ENCODE measurements at places on chromosomes 7 and 10.

DNA sequence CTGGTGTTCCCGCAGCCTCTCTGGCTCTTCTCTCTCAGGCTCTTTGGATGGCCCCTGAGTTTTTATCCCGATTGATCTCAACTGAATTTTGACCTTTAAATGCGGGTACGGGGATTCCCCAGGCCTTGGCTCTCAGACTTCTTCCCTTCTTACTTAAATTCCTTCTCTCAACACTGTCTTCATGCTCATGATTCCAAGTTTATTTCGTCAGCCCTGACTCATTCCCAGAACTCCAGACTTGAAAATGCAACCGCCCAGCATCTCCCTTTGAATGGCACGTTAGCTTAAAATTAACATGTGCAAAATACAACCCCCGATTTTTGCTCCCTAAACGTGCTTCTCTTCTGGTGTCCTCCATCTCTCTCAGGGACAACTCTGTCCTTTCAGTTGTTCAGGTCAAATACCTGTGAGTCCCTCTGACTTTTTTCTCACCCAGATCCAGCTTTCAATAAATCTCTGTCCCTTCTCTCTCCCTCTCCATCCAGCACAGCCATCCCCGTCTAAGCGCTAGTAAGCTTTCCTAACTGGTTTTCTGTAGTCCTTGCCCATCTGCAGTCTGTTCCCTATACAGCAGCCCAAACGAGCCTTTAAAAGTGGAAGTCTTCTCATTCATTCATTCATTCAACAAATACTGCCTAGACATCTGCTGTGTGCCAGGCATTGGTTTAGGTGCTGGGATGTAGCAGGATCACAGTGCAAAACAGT is 7.1 kb downstream of the HECW1 start:
- no peak for DNase-seq

GRCh38 chr10:131560166-131560565 is 248.6 kb upstream of the TCERG1L start:
- no peak for DNase-seq

DNA sequence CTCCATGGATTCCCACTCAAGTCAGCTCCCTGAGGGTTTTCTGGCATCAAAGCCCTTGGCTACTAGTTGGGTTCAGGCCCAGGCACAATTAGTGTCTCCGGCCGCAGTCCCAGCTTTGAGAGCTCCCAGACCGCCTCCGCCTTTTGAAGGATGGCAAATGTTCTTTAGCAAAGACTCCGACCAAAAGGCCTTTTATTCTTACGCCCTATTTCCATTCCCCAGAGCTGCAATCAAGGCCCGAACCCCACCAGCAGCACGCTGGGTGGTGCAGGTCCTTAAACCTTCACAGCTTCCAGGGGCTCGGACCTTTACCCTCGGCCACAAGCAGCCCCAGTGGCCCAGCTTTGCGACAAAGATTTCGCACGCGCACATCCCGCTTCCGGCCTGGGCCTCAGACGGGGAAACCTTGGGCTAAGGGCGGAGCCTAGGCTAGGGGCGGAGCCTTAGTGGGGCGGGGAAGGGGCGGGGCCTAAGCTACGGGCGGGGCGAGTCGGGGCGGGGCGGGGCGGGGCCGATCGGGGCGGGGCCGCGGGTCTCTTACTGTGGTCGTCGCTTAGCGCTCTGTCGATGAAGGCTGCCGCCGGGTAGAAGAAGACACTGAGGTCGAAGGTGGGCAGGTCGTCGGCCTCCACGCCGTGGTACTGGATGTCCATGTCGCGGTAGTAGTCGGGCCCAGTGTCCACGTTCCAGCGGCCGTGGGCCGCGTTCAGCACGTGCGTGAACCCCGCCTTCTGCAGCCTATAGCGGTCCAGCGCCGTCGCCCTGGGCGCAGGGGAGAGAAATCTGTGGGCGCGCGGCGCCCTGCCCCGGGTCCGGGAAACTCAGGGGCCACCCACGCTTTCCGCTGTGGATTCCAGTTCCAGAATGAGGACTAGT is 68.0 kb upstream of the SAMD8 start:
- DNase-seq = no peak

GRCh38 chr7:101676956-101677355 is 47.9 kb upstream of the MYL10 start:
- DNase-seq = no peak

DNA sequence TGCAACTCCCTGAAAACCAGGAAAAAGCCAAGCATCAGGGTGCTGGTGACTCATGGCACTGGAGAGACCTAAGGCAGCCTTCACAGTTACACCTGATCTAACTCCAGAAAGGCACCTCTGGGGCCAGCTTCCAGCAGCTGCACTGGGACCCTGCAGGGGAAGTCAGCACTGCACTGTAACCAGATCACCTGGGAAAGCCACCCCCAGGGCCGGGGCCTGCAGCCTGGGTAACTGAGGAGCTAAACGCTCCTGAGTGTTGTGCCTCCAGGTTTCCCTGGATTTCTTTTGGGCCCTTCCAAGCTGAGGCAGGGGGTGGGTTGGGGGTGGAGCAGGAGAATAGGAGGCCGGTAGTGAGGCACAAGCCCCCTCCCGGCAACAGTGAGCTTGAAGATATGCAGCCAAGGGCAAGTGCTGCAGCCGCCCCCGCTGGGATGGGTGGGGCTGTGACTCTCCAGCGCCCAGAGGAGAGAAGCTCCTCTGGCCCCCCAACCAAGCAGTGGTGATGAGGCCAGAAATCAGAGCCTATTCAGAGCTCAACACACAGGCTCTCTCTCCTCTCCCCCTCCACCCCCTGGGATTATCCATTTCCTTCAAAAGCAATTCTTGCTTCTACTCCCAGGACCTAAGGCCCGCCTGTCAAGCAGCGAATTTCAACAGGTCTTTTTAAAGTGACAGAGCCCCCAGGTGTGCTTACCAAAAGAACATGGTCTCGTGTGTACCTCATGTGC is 2.6 kb downstream of the CXCL12 start:
- no peak for DNase-seq
